Osteocyte (in vitro differentiated cells): ENCODE measurements at places on chromosomes 4 and X. TPM values are rescaled to one million over a fixed set of nuclear protein-coding genes. Genes with fewer than 3 reads are reported as not detected.

- H3K4me3 ChIP-seq = peak overlapping the region; percentile 71
- peaks cover 17% of the 10 kb centered on the region for H3K27me3 ChIP-seq
- no peak for DNase-seq
- H3K27ac ChIP-seq = no peak overlapping the region
These were observed 16.8 kb upstream of the NAT8L start for GRCh38 chr4:2042204-2042946.

The NEUROG2 gene
- total RNA-seq = not detected in 2 replicates

The CXCL10 gene
- total RNA-seq = not detected in 2 replicates

GRCh38 chr4:105236916-105237311 lies 90.2 kb downstream of the TET2 start:
- DNase-seq = no peak
- no peak overlapping the region for H3K4me3 ChIP-seq
- H3K36me3 ChIP-seq = peaks cover 37% of the 10 kb centered on the region
- no peaks in the 10 kb centered on the region for H3K27me3 ChIP-seq
- H3K27ac ChIP-seq = no peak overlapping the region

The PLXNA3 gene
- total RNA-seq = 107 and 108 TPM in 2 replicates
